NCI-H187 (cell line): ENCODE measurements at places on chromosomes 1 and 21.
A peak's percentile ranks its signal among the peaks of the same experiment; 100 is the strongest.

GRCh38 chr1:107633596-107633995 lies 331.4 kb downstream of the VAV3 start:
- DNase-seq: no peak

GRCh38 chr1:117150316-117150715 lies 28.8 kb upstream of the TRIM45 start:
- DNase-seq: no peak

- no peak for DNase-seq
Measured at GRCh38 chr21:39319251-39319756, 5.9 kb upstream of the BRWD1 start.

- no peak for DNase-seq
Measured at GRCh38 chr1:207960346-207960745, 49.4 kb upstream of the CD34 start.

DNA sequence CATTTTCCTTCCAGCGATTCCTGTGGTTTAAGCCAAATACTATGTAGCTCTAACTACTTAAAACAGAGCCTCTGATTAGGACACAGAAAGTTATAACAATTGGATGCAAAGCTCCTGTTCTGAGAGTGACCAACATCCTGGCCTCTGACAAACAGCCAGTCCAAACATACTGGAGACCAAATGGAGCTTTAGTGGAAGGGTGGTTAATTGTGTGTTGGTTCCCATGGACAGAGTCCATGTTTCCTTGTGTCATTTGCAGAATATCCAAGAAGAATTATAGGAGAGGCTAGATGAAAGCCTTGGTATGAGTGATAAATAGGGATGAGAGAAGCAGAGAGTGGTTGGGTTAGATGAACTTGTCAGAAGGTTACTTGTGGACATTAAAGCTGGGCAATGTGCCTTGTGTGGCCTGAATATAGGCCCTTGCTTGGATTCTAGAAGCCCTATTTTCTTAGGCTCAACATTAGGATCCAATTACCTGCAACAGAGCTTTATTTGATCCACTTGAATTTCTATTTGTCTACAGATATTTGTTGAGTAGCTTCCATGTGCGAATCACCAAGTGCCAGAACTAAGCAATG lies 180.5 kb upstream of the GORAB start:
- no peak for DNase-seq

GRCh38 chr1:26016258-26016952 lies 5.2 kb upstream of the EXTL1 start:
- no peak for DNase-seq

DNA sequence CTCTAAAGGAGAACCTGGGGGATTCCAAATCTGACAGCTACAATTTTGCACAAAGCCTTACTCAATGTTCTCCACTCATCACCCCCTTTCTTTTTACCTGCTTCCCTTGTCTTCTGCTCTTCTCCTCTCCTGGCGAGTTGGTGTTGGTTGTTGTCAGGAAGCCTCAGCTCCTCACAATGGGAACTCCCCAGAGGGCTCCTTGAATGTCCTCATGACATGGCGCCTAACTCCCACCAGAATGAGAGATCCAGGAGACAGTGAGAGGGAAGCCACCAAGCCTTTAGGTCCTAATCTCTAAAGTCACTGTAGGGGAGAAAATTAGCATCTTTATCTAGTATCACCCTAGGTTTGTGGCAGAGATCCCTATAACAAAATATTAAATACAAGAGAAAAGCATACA lies 87.8 kb downstream of the SLC16A1 start:
- DNase-seq: no peak

GRCh38 chr1:63893976-63894375 lies 120.2 kb downstream of the ROR1 start:
- no peak for DNase-seq

DNA sequence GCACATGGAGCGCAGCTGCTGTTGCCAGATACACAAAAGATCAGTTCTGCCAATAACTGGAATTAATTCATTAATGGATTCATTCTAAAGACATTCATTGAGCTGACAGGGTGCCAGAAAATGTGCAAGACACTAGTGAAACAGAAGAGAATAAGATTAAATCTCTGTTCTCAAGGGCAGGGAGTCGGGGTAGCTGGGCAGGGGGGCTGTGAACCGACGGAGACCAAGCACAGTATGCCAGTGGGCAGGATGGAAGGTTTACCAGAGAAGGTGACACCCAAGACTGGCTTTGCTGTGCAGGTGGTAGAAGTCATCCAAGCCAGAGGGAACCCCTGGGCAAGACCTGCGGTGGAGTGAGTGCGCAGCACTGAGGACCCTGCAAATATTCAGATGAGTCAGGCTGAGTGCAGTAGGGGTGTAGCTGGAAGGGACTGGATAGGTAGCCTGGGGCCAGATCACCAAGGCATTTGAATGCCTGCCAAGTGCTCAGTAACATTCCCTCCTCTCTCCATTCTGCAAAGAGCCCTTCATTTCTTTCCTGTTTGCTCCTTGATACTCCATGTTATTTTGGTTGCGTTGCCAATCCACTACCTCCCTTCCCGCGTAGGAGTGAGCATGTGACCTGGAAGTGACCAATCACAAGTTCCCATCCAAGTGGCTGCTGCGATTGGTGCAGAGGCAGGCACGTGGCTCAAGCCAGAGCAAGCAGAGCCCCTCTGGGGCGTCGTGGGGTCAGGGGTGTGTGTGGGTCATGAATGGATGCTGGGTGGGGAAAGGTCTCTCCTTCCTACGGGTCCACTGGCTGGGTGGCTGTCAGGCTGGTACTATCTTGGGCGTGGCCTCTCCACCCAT lies 413.1 kb downstream of the PTPRU start:
- DNase-seq: no peak

GRCh38 chr1:237104096-237104495 lies 62.1 kb downstream of the RYR2 start:
- DNase-seq: no peak

DNA sequence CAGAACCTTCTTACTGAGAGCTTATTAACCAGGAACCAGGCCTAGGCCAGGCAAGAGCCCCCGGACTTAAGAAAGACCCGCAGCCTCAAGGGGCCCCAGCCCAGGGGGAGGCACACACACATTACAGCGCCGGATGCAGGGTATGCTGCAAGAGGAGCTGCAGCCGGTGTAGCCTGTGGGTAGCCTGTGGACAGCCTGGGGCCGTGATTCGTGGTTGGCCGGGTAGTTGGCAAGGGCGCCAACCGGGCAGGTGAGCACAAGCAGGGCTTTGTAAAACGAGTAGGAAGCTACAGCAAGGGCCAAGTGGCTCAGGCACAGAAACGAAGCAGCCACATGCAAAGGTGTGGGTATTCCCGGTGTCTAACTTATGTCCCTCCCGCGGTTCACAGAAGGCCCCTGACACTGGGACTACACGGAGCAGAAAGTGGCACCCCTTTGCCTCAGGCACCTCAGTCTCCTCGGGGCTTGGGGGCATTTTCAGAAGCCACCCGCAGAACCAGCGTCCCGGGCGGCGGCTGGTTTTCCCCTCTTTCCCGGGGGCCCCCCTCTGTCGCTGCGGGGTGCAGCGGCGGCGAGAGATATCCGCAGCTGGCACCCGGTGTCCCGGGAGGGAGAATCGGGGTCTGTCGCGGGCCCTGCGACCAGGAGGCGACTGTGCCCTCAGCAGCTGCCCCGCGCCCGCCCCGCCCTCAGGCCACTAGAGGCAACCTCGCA lies 40.8 kb downstream of the KIAA1614 start:
- DNase-seq: no peak

DNA sequence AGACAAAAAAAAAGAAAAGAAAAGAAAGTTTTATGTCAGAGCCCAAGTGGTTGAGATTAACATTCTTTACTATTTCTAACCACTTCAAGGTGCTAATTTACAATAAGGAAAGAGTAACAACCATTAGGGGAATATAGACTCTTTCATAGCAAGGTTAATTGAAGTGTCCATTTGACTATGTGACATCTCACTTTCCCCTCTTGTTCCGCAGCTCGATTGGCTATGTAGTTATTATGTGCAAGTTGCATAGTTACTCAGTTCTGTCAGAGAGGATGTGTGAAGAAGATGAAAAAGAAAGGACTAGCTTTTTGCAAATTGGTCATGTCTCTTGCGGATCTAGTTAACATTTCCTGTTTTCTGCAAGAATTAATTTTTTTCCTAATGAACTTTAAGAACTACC lies 273.7 kb downstream of the RGS7 start:
- no peak for DNase-seq

DNA sequence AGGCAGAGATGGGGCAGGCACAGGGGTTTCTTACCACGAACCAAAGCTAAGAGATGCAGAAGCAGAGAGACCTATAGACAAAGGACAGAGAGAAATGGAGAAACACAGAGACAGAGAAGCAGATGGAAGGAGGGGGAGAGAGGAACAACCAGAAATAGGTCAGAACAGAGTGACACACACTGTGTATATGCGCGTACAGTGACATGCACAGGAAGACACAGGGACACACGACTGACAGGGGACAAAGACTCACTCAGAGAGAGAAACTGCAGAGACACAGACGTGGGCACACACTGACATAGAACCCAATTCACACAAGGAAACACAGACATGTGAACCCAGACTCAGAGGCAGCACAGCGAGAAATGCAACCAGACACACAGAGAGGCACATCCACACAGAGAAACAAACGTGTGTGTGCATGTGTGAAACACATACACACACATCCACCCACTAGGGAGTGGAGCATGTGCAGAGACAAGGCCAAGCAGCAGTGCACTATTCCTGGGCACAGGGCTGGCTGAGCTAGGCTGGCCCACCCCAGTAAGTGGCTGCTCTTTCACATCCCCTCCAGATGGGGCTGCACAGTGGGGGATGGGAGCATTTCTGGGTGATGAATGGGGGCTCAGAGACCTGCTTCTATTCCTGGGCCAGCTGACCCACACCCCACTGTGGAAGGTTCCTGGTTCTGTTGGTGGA lies 123.4 kb upstream of the CSF3R start:
- DNase-seq: no peak

- peak; percentile 49 for DNase-seq
Measured at GRCh38 chr1:94925561-94926125, 1.3 kb downstream of the CNN3 start.

DNA sequence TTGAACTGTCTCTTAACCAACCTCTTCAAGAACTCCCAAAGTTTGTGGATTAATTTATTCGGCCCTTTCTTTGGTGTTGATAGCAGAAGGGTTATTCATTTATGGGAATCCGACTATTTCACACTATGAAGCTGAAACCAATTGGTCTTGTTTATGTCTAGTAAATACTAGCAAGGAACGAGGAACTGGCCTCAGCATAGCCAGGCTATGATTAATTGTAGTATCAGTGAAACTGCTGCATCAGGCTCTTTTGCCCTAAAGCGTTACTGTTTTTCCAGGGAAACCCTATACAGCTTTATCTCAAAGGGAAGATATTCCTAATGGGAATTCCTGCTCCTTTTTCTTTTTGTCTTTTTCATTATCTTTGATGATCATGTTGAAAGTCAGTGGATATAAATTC lies 35.1 kb downstream of the CLEC20A start:
- DNase-seq: no peak

- DNase-seq: no peak
Measured at GRCh38 chr1:226308166-226308722, 720 bp downstream of the LIN9 start.

DNA sequence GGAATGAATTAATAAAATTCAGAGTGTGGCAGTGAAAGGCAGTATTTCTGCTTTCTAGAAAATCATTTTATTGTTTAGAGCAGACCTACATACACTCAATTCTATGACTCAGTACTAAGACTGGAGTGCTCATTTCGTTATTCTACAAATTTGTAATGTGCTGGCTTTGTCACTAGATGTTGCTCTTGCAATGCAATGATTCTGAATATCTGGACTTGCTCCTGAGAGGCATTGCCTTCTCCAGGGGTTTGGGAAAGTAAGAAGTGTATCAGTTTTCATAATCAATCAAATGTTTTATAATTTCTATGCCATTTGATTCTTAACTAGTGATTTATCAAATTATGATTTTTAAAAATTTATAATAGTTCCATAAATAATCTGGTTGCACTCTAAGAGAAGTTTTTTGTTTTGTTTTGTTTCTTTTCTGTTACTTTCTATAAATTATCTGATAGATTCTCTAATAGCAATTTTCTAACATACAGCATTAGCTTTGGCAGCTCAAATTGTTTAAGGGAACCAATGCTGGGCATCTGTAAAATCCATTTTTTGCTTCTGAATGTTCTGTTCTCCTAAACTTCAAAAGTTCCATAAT lies 280.5 kb upstream of the SGIP1 start:
- no peak for DNase-seq

GRCh38 chr1:239606850-239607400 lies 220.6 kb downstream of the CHRM3 start:
- DNase-seq: no peak

GRCh38 chr1:15952317-15953258 lies 23.3 kb downstream of the ZBTB17 start:
- DNase-seq: no peak

DNA sequence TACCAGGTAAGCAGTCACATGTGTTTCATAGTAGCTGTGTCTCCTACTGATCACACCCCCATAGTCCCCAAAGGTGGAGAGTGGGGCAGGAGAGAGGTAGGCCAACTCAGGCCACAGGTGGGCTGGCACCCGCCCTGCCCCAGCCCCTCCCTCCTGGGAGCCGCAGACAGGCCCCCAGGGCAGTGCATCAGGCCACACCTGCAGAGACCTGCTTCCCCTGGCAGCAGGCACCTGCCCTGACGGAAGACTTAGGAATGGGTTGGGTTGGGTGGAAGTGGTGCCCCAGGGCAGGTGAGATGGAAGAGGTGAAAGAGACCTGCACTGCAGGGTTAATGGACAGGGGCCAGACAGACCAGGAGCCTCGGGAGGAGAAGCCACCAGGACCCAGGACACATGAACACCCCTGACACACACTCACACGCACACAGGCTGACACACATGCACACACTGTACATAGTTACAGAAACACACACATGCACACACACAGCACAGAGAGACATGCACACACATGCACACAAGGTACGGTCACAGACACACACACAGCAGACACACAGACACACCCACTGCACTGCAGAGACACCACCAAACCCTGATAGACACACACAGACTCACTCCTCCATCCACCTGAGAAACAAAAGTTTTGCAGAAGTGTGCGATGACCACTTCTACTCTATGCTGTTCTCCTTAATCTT lies 1.7 kb upstream of the COL18A1 start:
- DNase-seq: no peak

DNA sequence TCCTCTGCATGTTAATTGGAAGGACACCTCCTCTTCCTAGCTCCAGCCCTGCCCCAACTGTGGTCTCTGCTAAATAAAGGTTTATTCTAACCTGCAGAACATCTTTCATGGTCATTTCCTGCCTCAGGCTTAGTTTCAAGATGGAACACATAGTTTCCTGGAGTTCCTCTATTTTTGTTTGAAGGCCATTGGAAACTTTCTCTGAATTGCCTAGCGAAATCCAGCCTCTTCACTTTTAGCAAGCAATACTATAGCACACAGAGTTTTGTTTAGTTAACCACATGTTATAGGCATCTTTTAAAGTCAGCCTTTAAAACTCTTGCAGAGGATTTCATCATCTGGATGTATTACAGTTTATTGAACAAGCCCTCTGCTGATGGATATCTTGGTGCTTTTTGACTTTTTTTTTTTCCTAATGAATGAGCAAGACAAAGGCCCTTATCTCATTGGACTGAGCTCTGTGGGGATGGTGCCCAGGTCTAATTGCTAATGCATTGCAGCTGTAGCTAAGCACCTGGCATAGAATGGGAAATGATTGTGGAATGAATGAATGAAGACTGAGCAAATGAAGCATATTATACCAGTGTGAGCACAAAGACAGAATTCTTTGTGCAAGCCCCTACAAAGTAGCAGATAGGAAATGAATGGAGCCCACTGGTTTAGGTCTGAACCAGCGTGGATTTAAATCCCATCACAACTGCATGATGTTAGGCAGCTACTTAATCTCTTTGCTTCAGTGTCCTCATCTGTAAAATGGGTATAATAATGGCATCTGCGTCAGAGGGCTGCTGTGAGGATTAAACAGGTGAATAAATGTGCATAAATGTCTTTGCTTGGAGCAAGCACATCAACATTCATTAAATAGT lies 641 bp upstream of the CFAP107 start:
- DNase-seq: no peak
